Stimulated activated naive CD4-positive, alpha-beta T cell treated with Interleukin-2 at 50 U/mL for 16 hours (primary cell): ENCODE measurements at places on chromosomes 7 and 10.
A peak's percentile ranks its signal among the peaks of the same experiment; 100 is the strongest.

- no peak for DNase-seq
Measured at GRCh38 chr10:130882906-130883305, 428.6 kb downstream of the TCERG1L start.

GRCh38 chr7:150322833-150323681 is at the start of the genes ACTR3C and LRRC61:
ACTR3C (minus strand) TSS chr7:150323545; CDS start chr7:150295296, 28,249 bp downstream.
LRRC61 (plus strand) TSS chr7:150323355; CDS start chr7:150336862, 13,507 bp downstream.
- DNase-seq: peak; percentile 50

DNA sequence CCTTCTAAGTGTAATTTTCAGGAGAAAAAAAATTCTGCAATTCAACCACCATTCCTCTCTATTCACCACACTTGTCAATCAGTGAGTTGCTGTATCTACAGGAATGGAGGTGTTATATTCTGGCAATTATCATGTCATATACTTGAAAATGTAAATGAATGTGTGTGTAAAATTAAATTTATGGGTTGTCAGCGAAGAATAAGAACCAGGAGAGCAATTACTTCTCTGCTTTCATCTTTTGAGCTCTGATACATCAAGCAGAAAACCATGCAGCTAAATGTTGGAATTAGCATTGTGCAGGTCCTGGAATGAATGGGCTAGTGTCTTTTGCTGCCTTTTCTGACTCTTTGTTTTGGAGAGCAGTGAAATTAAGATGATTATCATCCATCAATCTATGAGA is 207.6 kb downstream of the FOXP2 start:
- DNase-seq: no peak

GRCh38 chr10:58514111-58514770 is 1.6 kb downstream of the BICC1 start:
- DNase-seq: no peak

DNA sequence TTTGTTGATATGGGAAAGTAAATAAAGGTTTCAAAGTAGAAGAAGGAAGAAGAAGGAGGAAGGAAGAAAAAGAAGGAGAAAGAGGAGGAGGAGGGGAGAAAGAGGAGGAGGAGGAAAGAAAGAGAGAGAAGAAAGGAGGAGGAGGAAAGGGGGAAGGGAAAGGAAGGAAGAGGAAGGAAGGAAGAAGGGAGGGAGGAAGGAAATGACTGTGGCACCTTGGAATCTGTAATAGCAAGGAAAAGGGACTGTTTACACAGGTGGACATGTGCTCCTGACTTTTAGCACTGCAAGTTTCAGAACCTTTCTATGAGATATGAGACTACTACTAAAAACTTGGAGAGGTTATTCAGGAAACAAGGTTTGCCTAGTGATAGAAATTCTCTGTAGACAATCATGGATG is 153.2 kb downstream of the BTAF1 start:
- DNase-seq: no peak
